ENCODE measurements at places on chromosomes 1 and 21.

DNA sequence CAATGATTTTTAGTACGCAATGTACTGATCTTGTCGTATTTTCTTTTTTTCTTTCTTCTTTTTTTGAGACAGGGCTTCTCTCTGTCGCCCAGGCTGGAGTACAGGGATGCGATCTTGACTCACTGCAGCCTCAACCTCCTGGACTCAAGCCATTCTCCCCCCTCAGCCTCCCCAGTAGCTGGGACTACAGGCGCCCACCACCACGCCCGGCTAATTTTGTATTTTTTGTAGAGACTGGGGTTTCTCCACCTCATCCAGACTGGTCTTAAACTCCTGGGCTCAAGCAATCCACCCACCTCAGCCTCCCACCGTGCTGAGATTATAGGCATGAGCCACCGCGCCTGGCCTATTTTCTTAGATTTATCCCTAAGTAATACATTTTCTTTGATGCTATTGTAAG is 43.9 kb upstream of the COL6A2 start:
- no peak for DNase-seq

GRCh38 chr1:230295367-230295766 is 130.8 kb downstream of the PGBD5 start:
- DNase-seq, result no peak

DNA sequence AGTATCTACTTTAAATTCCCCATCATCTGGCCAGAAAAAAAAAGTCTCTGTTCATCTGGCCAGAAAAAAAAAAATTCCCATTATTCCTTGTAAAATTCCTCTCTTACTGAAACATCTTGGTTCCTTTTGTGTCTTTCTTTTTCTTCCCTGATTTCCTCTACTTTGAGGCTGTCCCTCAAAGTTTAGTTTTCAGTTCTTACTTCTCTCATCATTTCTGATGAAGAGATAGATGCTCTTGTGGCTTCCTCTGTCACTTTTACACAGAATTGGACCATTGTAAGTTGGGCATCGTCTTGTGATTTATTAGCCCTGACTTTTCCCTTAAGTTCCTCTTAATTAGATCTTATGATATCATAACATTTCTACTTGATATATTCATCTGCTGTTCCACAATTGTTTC is 6.5 kb downstream of the SOAT1 start:
- DNase-seq, result no peak

GRCh38 chr1:224673141-224673540 is 57.0 kb downstream of the CNIH3 start:
- DNase-seq, result no peak

GRCh38 chr21:22342889-22343288 is 1344.7 kb downstream of the NCAM2 start:
- no peak for DNase-seq

DNA sequence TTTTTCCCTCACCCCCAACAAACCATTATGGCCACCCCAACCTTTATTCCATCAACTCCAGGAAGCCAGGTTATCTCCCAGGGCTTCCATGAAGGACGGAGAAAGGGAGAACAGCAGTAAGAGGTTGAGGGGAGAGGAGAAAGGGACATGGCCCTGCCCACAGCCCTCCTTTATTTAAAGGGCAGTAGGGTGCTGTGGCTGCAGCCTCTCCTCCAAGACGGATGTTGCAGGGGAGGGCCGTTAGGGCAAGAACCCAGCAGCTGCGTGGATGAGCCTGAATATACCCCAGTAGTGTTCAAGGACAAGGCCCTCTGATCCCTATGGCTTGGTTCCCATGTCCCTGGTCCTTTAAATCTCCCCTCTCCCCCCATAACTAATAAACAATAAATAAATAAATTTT is 5.9 kb downstream of the RXFP4 start:
- no peak for DNase-seq

GRCh38 chr1:174209347-174210187 is 50.2 kb downstream of the RABGAP1L start:
- DNase-seq, result no peak

- DNase-seq, result peak; percentile 17
Measured at GRCh38 chr1:19341201-19342061, 29.3 kb downstream of the SLC66A1 start.

DNA sequence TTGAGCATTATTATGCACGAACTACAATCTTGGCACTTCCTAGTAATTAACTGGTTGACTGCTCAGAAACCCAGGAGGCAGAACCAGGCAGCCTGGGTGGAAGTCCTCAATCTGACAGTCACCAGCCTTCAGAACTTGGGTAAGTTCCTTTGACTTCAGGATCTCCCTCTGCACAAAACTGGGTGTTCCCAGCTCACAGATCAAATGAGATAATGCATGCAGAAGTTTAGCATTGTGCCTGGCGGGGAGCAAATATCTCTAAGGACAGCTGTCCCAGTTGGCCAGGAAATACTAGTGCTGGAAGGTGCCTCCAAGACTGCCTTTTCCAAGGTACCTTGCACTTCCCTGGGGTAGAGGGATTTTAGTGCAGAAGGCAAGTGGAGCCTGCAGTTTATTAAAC is 294.8 kb downstream of the PCP4 start:
- no peak for DNase-seq

- DNase-seq, result peak; percentile 46
Measured at GRCh38 chr1:216005916-216006315, 417.3 kb downstream of the USH2A start.

DNA sequence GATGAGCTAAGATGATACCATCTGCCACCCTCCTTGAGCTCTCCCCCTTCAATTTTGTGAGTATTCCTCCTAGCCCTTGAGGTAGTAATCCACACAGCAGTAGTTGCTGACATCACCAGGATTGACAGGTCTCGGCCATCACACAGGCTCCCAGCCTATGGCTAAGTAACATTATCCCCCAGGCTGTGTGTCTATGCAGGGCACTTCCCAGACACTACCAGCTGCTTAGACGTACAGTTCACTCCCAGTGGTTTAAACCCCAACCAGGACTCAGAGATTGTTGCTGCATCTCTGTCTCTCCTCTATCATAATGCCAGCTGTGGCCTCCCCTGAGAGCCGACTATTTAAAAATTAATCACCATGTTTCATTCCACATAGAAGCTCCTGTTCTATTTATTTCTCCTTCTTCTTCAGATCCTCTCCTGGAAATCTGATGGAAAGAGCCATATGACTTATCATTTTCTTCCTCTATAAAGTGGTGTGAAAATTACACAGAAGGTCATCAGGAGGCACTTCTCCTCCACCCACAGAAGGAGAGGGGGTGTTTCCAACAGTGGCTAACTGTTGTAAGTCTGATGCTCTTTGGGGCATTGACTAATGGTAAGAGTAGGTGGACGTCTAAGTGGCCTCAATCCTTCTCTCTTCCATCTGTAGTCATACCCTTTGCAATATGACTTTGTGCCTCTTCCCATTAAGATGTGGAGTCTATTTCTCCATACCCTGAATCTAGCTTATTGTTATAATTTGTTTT is 396.3 kb downstream of the SETD4 start:
- no peak for DNase-seq

- DNase-seq, result no peak
Measured at GRCh38 chr1:222618001-222618879, at the start of gene MIA3. MIA3 (plus strand) TSS chr1:222618097; CDS start chr1:222618111, 14 bp downstream.

DNA sequence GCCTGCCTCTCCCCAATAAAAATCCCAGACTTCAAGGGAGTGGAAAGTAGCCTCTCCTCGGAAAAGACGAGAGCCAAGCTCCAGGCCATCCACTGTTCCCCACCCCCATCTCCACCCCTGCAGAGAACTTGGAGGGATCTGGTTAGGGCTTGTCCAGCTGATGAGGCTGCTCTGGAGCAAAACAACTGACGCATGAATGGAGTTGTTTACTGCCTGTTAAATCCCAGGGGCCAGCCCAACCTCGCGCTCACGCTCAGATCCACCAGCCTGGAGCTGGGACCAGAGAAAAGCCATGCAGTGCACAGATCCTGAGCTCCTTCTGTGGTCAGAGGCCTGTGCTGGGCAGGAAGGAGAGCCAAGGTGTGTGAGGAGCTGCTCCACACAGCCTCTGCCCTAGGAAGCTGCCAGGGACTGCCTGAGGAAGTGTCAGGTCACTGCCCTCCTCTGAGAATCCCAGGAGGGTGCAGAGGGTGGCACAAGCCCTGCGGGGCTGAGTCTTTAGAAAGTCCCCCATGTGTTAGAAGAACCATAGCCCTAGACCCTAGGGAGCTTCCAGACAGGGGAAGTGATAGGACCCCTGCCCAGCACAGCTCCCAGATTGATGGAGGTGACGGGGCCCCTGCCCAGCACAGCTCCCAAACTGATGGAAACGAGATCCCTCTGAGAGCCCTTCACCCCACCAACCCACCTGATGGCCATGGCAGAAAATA is 109.0 kb upstream of the IPO9 start:
- DNase-seq, result no peak

- no peak for DNase-seq
Measured at GRCh38 chr1:47663286-47663685, 225.4 kb downstream of the FOXD2 start.

GRCh38 chr1:82044536-82044935 is 243.8 kb downstream of the ADGRL2 start:
- DNase-seq, result no peak

DNA sequence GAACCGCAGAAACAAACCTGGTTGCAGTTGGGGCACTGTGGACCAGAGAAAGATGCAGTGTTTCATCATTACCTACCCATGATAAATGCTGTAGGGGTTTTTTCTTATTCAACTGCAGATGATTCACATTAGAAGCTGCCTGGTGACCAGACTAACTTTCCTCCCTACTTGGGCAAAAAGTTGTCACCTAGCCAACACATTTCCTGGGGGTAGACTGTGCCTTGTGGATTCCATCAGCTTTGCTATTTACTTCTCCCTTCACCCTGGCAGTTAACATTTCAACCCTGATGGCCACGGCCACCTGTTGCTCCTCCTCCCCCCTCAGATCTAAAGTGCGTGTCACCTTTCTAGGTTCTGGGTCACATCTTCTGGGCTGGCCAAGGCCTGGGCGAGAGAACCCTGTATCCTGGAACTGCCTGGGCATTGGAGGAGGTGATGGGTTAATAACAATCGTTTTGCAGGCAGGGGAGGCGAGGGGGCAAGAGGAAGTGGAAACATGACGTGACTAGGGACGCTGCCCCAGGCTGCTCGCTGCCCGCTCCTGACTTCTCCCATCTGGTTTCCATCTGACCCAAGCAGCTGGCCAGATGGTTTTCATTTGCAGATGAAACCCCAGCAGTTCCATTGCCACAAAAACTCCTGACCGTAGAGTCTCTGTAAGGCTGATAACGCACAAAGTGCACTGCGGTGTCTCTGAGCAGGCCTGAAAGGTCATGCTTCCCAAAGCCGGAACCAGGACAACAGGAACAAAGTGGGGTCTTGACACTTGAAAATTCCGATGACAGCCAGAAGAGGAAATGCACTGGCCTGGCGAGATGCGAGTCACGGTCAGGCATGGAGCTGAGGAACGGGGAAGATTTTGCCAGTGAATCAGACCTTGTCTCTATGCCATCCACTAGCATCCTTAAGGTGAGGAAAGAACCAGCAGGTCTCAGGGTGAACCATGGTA is 36.6 kb downstream of the CAPZB start:
- DNase-seq, result peak; percentile 75

- DNase-seq, result no peak
Measured at GRCh38 chr1:84434081-84434769, 35.9 kb downstream of the DNASE2B start.

DNA sequence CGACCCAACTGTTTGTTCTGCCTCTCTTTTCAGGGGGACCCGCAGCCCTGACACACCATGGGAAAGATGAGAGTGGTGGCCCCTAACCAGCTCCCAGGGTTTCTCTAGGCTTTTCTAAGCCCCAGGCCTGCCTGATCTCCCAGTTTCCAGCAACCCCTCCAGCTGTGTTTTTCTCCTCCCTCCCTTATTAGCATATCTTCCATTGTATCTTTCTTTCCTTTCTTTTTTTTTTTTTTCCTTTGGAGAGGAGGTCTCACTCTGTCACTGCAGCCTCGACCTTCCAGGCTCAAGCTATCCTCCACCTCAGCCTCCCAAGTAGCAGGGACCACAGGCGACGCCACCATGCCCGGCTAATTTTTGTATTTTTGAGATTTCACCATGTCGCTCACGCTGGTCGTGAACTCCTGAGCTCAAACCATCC is 1.8 kb upstream of the CERS2 start:
- no peak for DNase-seq

GRCh38 chr1:50080904-50081586 is 27.7 kb upstream of the ELAVL4 start:
- no peak for DNase-seq

DNA sequence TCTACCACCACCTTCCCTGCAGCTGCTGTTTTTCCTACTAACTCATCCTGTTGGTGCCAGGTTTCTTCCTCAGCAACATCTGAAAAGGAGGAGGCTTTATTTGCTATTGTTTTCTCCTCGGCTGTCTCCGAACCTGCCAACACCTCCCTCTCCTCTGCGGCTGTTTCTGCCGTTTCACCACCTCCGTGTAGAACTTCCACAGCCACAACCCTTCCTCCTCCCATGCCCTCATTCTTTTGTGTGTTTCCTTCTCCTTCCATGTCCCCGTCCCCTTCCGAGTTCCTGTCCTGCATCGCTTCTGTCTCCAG is 59.0 kb upstream of the LRRC53 start:
- no peak for DNase-seq

- no peak for DNase-seq
Measured at GRCh38 chr1:221706191-221706590, 35.7 kb downstream of the DUSP10 start.

DNA sequence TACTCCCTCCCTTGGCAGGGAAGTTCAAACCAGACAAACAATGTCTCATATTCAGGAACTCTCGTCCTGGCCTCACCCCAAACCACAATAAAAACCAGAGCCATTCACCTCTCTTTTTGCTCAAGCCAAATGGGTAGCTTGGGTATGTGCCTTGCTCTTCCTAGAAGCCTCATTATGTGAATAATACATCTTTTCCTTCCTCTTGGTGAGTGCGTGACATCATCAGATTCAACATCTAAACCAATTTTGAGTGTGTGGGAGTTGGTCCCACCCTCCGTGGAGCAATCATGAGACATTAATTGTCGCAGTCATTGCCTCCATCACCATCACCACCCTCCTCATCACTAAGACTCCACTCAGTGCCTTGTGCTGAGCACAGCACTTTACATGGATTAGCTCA is 482.9 kb downstream of the PTPRU start:
- no peak for DNase-seq

GRCh38 chr21:45200031-45200430 is 87.7 kb downstream of the POFUT2 start:
- DNase-seq, result no peak

- DNase-seq, result no peak
Measured at GRCh38 chr1:179129702-179130473, 48.0 kb downstream of the TOR3A start.

GRCh38 chr1:91763252-91763651 is 122.7 kb downstream of the TGFBR3 start:
- DNase-seq, result no peak

GRCh38 chr1:113945329-113945728 is 16.2 kb downstream of the HIPK1 start:
- DNase-seq, result no peak

DNA sequence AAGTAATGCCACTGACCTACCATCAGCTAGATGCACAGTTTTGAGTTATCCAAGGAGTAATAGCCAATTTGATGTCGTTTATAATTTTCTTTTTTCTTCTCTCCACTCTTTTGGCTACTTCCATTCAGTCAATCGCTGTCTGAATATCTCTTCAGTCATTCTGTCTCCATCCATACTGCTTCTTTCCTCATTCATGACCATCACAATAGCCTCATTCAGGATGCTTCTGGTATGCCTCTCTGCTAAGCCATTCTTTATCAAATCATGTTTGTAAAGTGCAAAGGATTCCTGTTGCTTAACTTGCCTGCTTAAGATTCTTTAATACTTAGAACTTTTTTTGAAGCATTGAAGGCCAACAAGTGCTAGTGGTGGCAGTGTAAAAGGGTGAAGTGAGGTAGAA is 20.2 kb downstream of the TYW3 start:
- DNase-seq, result no peak

- DNase-seq, result no peak
Measured at GRCh38 chr1:13762642-13763041, 62.7 kb downstream of the PRDM2 start.

Data from HS-27A (cell line).